ENCODE measurements at places on chromosomes 16 and 17.

GRCh38 chr17:27975146-27976011 is 67.1 kb upstream of the NLK start:
- DNase-seq = no peak

DNA sequence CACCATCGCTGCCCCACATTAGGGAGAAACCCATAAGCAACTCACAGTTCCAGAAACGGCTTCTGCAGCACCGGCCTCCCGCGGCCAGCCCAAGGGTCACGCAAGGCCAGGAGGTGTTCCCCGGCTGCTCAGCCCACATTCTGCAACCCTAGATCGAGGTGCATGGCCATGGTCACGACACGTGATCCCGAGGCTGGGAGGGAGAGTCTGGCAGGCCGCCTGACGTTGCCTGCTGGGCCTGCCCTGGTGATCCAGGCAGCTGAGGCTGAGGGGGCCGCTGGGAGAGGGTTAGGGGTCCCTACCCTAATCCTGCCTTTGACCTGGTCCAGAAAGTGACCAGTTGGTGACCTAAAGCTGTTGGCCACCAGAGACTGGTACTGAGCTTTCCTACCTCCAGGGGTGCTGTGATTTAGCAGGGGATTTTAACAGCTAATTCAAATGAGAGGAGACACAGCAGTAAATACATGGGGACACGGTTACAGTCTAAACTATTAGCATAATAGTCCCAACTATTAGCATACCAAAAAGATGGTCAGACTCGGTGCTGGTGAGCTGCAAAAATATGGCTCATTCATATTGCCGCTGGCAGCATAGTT is 97.4 kb upstream of the CIBAR2 start:
- no peak for DNase-seq

GRCh38 chr17:79808763-79809529 is 12.1 kb upstream of the CBX8 start:
- DNase-seq = no peak

- DNase-seq = no peak
Measured at GRCh38 chr17:41324180-41325075, 8.9 kb upstream of the KRTAP17-1 start.

All from bone marrow (tissue), 2 donors.